ENCODE measurements at places on chromosomes 2 and 18. TPM values are rescaled to one million over a fixed set of nuclear protein-coding genes. Genes with fewer than 3 reads are reported as not detected.

Gene MCM6
- total RNA-seq = 17.6 TPM

Gene ANKRD30BL
- not detected for total RNA-seq

Gene TPRKB
- 31.2 TPM for total RNA-seq

Gene GALR1
- total RNA-seq = not detected

Gene RBM45
- 18.2 TPM for total RNA-seq

Gene EVA1A
- 18.2 TPM for total RNA-seq

Gene COL4A4
- total RNA-seq = under 0.01 TPM

Gene GCFC2
- total RNA-seq = 19.7 TPM

Gene SLC16A14
- under 0.01 TPM for total RNA-seq

Gene DPP10
- not detected for total RNA-seq
